Progenitor cell of endocrine pancreas (in vitro differentiated cells): ENCODE measurements at places on chromosomes 2 and 18. TPM values are rescaled to one million over a fixed set of nuclear protein-coding genes. Genes with fewer than 3 reads are reported as not detected.

SP9 gene
- total RNA-seq, result 0.11 TPM in 1 of 2 replicates, not detected in the other

DNA sequence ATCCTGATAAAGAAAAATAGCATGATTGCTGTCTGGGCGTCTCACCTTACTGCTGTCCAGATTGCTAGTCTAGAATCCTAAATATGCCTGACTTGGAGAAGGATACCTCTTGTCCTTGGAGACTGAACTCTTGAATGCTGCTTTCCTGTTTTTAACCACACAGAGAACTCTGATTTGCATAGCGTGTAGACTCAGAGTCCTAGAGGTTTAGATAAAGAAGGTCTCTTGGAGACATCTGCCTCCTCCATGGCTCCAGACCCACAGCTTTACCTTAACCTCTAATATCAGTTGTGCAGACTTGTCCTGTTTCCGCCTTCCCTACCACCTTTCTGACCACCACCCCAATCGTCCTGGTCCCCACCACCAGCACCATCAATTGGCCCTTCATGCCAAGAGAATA lies 292.6 kb upstream of the CYRIA start:
- DNase-seq, result no peak
- H3K27ac ChIP-seq, result no peak overlapping the region
- no peak overlapping the region for H3K4me3 ChIP-seq
- H3K27me3 ChIP-seq, result peaks cover 5% of the 10 kb centered on the region
- H3K36me3 ChIP-seq, result no peaks in the 10 kb centered on the region
- peaks cover 2% of the 10 kb centered on the region for H3K4me1 ChIP-seq

REG3G gene
- not detected in 2 replicates for total RNA-seq

DNA sequence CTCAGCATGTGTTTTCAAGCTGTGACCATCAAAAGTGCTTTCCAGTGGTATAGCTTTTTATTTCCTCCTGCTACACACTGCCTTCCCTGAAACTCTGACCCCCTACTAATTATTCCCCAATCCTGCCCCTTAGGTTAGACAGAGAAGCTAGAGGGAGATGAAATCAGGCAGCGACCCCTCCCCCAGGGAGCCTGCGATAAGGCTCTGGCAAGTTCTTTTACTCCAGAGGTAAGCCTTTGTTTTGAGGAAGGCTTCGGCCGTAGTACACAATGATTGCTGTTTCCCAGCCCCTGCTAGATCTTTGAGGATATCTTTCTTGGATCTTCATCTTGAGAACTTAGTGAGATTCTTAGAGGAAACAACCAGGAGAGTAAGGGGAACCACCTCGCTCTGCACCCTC lies 33.5 kb upstream of the NOL4 start:
- H3K4me3 ChIP-seq, result no peak overlapping the region
- H3K36me3 ChIP-seq, result no peaks in the 10 kb centered on the region
- peaks cover 5% of the 10 kb centered on the region for H3K4me1 ChIP-seq
- H3K27ac ChIP-seq, result no peak overlapping the region

SCN7A gene
- 3.3 and 4.5 TPM in 2 replicates for total RNA-seq

DNA sequence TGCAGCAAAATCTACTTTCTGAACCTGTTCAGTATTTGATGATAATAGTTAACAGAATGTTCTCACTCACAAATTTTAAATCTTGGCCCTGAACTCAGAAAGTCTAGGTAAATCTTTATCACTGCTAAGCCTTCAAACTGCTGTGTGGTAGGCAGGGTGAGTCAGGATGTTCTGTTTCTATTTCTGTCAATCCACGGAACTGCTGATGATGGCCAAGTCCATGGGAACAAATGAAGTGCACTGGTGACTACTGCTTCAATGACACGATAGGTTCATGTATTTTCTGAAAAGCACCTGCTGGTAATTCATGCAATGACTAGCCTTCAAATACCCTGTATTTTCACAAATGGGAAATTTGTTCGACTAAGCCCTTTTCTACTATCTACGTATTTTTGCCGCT lies 14.2 kb downstream of the NIFK start:
- no peak for DNase-seq
- no peaks in the 10 kb centered on the region for H3K27me3 ChIP-seq
- H3K4me1 ChIP-seq, result no peaks in the 10 kb centered on the region
- H3K4me3 ChIP-seq, result no peak overlapping the region

SIX3 gene
- total RNA-seq, result not detected in 2 replicates

DNA sequence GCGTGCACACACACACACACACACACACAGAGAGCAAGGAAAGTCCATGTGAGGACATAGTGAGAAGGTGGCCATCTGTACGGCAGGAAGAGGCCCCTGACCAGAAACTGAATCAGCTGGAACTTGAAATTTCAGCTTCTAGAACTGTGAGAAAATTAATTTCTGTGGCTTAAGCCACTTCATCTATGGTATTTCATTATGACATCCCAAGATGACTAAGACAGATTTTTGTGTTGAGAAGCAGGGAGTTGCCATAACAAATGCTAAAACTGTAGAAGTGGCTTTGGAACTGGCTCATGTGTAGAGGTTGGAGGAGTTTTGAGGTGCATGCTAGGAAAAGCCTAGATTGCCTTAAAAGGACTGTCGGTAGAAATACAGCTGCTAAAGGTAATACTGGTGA lies 63.4 kb upstream of the ZBTB7C start:
- H3K4me3 ChIP-seq, result no peak overlapping the region
- H3K27me3 ChIP-seq, result peaks cover 12% of the 10 kb centered on the region
- no peak for DNase-seq
- H3K4me1 ChIP-seq, result peaks cover 1% of the 10 kb centered on the region

COL6A3 gene
- 0.82 and 1.0 TPM in 2 replicates for total RNA-seq

DNA sequence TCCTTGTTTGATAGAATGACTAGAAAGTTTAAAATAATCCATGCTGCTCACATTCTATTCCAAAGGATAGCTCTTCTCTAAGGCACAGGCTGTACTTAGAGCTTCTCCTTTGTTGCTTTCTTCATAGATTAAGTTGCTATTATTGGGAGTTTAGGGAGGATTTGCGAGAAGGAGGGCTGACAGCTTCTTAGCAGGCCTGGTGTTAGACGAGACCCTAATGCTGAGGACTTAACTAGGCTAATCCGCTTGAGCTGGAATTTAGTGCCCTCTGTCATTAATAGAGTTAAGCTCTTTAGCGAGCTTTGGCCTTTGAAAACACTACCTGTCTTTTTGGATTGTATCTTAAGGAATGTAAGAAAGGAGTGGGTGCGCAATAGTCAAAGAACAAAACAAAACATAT lies 81.3 kb downstream of the MOGAT1 start:
- DNase-seq, result no peak
- H3K36me3 ChIP-seq, result no peaks in the 10 kb centered on the region
- H3K27ac ChIP-seq, result no peak overlapping the region
- no peak overlapping the region for H3K4me3 ChIP-seq

GRCh38 chr18:34522603-34523002 lies 187.5 kb upstream of the DTNA start:
- no peaks in the 10 kb centered on the region for H3K36me3 ChIP-seq
- no peak for DNase-seq
- no peaks in the 10 kb centered on the region for H3K27me3 ChIP-seq
- H3K27ac ChIP-seq, result no peak overlapping the region
- H3K4me1 ChIP-seq, result peaks cover 9% of the 10 kb centered on the region

GRCh38 chr2:131408778-131409177 lies 44.8 kb upstream of the RAB6D start:
- H3K27ac ChIP-seq, result no peak overlapping the region
- H3K36me3 ChIP-seq, result no peaks in the 10 kb centered on the region
- H3K4me1 ChIP-seq, result no peaks in the 10 kb centered on the region
- DNase-seq, result no peak

POLR1A gene
- 47.9 and 51.3 TPM in 2 replicates for total RNA-seq

DAW1 gene
- 0.42 TPM in 1 of 2 replicates, not detected in the other for total RNA-seq

NBEAL1 gene
- 30.5 and 30.9 TPM in 2 replicates for total RNA-seq

- H3K4me3 ChIP-seq, result no peak overlapping the region
- H3K27ac ChIP-seq, result no peak overlapping the region
- peaks cover 11% of the 10 kb centered on the region for H3K36me3 ChIP-seq
- no peaks in the 10 kb centered on the region for H3K4me1 ChIP-seq
- H3K27me3 ChIP-seq, result no peaks in the 10 kb centered on the region
- no peak for DNase-seq
These were observed 101.4 kb downstream of the NFATC1 start for GRCh38 chr18:79496978-79497637.

DNA sequence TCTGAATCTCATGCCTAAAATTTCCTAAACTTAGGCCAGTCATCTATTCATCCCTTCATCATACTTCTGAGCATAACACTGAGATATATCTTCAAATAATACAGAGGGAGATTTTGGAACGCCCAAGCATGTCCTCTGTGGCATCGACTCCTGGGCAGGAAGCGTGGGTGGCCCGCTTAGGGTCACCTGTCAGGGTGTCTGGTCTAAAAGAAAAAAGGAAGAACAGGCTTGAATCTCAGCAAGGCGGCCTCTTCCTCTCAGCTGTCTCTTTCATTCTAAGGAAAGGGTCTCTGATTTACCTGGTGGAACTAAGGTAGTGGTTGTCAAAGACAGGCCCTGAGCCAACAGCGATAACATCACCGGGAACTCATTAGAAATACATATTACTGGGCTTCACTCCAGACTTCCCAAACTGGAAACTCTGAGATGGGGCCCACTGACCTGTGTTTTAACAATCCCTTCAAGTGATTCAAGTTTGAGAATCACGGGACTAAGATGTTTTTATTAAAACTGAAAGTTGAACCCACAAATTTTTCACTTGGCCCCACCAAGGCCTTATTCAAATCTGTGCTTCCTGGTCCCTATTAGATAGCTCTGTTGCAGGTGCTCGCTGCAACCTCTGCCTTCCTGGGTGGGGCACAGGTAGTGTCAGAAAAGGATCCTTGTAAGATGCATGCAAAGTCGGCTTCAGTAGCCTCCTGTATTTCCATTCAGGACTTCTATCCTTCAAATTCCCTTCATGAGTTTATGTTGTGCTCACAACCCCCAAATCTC lies 162.3 kb upstream of the CCDC68 start:
- no peaks in the 10 kb centered on the region for H3K4me1 ChIP-seq
- H3K27ac ChIP-seq, result no peak overlapping the region
- H3K36me3 ChIP-seq, result no peaks in the 10 kb centered on the region
- no peak overlapping the region for H3K4me3 ChIP-seq

SEPTIN10 gene
- total RNA-seq, result 67.5 and 68.8 TPM in 2 replicates

- no peaks in the 10 kb centered on the region for H3K4me1 ChIP-seq
- no peak overlapping the region for H3K27ac ChIP-seq
- no peaks in the 10 kb centered on the region for H3K36me3 ChIP-seq
- H3K27me3 ChIP-seq, result peaks cover 60% of the 10 kb centered on the region
These were observed 150.9 kb downstream of the RTP5 start for GRCh38 chr2:242020196-242021004.

- no peak for DNase-seq
- peaks cover 7% of the 10 kb centered on the region for H3K27me3 ChIP-seq
- no peaks in the 10 kb centered on the region for H3K36me3 ChIP-seq
- peaks cover 3% of the 10 kb centered on the region for H3K4me1 ChIP-seq
- no peak overlapping the region for H3K27ac ChIP-seq
- H3K4me3 ChIP-seq, result no peak overlapping the region
These were observed 32.5 kb downstream of the CCDC68 start for GRCh38 chr18:54926593-54927325.

TSPYL6 gene
- total RNA-seq, result not detected in 2 replicates

CAPN14 gene
- total RNA-seq, result 0.50 and 0.73 TPM in 2 replicates

DNA sequence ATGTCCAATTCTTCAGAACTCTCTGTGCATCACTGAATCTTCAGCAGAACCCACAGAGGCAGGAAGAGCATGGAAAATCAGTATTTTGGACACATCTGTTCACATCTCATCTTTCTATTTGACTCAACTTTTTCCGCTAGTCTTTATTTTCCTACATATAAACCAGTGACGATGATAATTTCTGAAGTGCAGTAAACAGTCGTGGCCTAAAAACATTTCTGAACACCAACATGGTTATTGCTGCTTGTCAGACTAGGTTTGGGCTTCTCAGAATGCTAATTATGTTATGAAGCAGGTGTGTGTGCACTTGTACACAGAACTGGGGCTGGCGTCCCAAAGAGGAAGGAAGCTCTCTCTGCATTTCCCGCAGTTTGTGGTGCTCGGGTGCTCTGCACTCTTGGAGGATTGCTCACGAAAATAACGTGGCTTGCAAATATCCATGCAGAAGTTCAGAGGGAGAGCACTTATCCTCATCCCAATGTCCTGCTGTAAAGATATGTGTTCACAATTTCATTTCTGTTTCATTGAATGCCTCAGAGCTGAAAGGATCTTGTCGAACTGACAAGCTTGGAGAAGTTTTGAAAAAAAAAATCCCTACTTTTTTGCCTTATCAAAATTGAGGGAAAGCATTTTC lies 50.8 kb downstream of the EDAR start:
- no peak for DNase-seq
- peaks cover 7% of the 10 kb centered on the region for H3K27me3 ChIP-seq
- H3K4me1 ChIP-seq, result peaks cover 10% of the 10 kb centered on the region
- no peaks in the 10 kb centered on the region for H3K36me3 ChIP-seq
- no peak overlapping the region for H3K27ac ChIP-seq

GRCh38 chr2:10269711-10270610 lies 32.7 kb upstream of the HPCAL1 start:
- H3K4me3 ChIP-seq, result no peak overlapping the region
- H3K27me3 ChIP-seq, result peaks cover 10% of the 10 kb centered on the region
- peaks cover 2% of the 10 kb centered on the region for H3K4me1 ChIP-seq
- H3K36me3 ChIP-seq, result no peaks in the 10 kb centered on the region
- H3K27ac ChIP-seq, result no peak overlapping the region
- DNase-seq, result no peak

SLC1A4 gene
- total RNA-seq, result 12.5 and 14.6 TPM in 2 replicates
